ENCODE measurements at places on chromosomes 12 and 14.

DNA sequence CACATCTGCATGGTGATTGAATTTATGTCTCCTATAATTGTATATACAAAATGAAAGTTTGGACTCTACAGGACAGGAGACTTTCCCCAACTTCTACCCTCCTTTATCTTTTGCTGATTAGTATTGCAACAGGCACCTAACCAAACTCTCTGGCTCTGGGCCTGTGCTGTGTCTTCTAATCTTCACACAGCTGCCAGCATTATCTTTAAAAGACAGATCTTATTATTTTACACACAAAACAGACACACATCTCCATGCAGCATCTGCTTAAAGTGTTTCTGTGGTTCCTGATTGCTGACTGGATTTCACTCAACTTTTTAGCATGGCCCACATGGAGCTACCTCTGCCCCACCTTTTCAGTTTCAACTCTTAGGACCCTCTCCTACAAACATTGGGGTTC lies 154.9 kb upstream of the PELI2 start:
- DNase-seq: no peak

GRCh38 chr12:80041071-80041470 lies 58.3 kb upstream of the OTOGL start:
- no peak for DNase-seq

DNA sequence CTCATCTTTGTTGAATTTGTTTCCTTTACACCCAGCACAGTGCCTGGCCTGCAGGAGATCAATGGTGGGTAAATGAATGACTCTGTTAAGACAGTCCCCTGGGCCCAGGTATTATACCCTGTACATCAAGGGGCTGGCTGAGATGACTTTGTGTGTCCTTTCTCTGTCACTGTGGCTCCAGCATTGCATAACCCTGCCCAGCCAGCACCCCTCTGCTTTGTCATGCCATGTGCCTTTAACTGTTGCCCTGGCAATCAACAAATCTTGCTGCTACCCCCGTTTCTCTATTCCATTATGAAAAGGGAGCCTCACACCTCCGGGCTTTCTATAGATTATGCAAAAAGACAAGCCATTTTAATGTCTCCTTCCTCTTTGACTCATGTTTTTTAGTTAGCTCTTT lies 7.6 kb upstream of the FLVCR2 start:
- DNase-seq: no peak

- DNase-seq: no peak
Observed at GRCh38 chr14:104632781-104633180, 28.2 kb upstream of the TMEM179 start.

DNA sequence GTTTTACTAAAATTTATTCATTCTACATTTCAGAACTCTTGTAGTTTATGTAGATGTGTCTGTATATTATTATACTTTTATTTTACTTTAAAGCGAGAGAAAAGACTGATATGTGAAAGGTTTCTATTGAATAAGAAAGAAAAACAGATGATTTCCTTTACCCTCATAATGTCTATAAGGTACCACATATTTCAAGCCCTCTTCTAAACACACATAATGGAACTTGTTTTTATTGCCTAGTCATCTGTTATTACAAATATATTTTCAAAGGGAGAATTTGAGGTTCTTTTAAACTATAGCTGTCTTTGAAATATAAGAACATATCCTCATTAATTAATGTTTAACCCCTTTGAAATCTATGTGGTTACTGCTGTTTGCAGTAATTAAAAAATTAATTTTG lies 34.5 kb downstream of the NAV3 start:
- no peak for DNase-seq

- DNase-seq: peak; percentile 86
Observed at GRCh38 chr12:102675672-102676071, 195.3 kb upstream of the IGF1 start.

DNA sequence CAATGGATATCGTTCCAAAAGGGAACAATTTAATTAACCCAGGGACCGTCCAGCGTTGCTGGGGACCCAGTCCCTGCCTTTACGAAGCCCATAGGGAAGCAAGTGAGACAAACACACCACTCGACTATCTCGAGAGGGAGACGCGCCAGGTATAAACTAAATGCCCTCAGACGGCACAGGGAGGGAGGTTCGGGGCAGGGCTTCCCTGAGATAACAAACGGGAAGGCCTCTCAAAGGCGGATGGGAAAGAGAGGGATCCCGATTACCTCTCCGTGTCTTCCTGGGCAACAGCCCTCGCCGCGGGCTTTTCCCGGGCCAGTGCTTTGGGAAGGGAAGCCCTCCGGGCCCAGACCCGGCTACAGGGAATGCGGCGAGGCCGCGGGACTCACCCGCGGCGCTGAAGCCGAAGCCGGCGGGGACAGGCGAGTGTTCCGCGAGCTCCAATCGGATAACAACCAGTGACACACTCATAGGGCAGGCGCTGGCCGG lies 390 bp downstream of the BRAP start:
- DNase-seq: no peak

GRCh38 chr14:68791078-68791901 lies 1.6 kb downstream of the ZFP36L1 start:
- peak; percentile 65 for DNase-seq

DNA sequence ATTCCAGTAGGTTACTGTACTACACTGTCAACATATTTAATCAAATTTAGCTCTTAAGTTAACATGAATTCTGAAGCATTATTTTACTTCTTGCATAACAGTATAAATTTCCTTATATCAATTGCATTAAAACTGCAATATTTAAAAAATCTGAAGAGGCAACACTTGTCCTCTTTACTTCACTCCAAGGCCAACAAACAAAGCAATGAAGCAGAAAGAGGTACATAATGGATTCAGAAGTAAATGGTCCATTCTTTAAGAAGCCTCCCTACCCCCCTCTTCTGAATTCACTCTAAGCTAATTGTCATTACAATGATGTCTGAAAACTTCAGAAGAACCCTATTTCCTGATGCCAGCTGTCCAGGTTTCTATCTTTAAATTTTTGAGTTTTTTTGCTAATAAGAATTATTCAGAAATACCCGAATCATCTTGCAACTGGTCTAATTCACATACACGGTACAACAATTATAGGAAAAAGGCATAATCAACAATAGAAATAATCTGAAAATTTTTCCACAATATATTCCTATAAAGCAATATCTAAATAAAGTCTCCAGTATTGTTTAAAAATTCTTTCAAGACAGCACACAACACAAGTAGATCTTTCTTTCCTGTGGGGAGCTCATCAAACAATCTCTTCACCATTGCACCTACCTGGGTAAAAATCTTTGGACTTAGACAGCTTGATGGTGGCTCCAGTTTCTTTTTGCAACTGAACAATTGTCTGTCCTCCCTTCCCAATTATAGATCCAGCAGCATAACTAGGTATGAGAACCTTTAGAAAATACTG lies 2.9 kb downstream of the NOVA1 start:
- DNase-seq: no peak

GRCh38 chr14:61491876-61492434 lies 170.6 kb downstream of the PRKCH start:
- no peak for DNase-seq

DNA sequence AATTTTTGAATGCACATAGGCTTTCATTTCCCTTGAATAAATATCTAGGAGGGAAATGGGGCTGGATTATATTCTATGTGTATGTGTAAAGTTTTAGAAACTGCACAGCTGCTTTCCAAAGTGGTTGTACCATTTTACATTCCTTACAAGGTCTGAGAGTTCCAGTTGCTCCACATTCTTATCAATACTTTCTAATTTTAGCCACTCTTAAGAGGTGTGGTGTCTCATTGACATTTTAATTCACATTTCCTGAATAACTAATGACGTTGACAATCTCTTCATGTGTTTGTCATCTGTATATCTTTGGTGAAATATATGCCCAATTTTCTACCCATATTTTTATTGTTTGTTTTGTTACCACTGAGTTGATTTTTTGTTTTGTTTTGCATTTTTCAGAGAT lies 74.6 kb upstream of the VASH1 start:
- DNase-seq: no peak

DNA sequence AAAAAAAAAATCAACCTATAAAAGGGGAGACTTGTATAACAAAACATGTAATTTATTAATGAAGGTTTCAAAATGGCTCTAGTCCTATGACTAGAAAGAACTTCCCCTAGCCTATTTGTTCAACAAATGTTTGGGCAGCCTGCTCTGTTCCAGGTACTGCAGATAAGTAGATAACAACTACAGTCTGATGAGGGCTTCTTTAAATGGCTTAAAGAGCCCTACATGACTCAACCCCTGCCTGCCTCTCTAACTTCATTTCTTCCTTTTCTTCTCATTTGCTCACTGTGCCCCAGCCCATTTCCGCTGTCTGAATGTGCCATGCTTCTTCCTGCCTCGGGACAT lies 21.5 kb downstream of the ALDH6A1 start:
- peak; percentile 9 for DNase-seq

DNA sequence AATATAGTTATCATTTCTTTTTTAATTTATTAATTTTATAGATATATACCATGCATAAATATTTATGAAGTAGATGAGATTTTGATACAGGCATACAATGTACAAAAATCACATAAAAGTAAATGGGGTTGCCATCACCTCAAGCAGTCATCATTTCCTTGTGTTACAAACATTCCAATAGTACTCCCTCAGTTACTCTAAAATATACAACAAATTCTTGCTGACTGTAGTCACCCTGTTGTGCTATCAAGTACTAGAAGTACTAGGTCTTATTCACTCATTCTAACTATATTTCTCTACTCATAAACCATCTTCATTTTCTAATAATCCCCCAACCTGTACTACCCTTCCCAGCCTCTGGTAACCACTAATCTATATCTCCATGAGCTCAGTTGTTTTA lies 432.6 kb upstream of the SYT1 start:
- DNase-seq: peak; percentile 22

- no peak for DNase-seq
Observed at GRCh38 chr12:56951582-56952339, 5.6 kb downstream of the RDH16 start.

DNA sequence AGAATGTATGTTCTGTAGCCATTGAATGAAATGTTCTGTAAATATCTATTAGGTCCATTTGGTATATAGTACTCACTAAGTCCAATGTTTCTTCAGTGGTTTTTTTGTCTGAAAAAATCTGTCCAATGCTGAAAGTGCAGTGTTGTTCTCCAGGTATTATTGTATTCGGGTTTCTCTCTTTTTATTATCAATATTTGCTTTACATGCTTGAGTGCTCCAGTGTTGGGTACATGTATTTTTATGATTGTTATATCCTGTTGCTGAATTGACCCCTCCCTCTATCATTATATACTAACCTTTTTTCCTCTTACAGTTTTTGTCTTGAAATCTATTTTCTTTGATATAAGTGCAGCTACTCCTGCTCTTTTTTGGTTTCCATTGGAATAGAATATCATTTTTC lies 382.2 kb downstream of the CCER1 start:
- no peak for DNase-seq

GRCh38 chr14:88363644-88364043 lies 21.8 kb upstream of the SPATA7 start:
- no peak for DNase-seq

DNA sequence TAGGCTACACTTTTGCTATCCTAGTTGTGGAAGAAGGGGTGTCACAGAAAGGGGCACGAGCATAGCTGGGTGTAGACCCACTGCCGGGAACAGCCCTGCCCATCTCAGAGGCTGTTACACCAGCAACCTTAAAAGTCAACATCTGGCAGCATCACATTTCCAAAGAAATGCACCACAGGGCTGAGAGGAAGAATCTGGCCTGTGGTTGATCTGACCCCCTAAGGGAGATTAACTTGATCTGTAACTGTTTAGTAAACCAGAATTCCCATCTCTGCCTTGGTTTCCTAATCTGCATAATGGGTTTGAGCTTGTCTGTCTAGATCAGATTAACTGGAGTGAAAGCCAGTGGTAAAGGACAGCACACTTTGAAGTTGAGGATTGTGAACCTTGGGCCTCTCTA lies 1.3 kb downstream of the LRP1-AS start:
- no peak for DNase-seq

DNA sequence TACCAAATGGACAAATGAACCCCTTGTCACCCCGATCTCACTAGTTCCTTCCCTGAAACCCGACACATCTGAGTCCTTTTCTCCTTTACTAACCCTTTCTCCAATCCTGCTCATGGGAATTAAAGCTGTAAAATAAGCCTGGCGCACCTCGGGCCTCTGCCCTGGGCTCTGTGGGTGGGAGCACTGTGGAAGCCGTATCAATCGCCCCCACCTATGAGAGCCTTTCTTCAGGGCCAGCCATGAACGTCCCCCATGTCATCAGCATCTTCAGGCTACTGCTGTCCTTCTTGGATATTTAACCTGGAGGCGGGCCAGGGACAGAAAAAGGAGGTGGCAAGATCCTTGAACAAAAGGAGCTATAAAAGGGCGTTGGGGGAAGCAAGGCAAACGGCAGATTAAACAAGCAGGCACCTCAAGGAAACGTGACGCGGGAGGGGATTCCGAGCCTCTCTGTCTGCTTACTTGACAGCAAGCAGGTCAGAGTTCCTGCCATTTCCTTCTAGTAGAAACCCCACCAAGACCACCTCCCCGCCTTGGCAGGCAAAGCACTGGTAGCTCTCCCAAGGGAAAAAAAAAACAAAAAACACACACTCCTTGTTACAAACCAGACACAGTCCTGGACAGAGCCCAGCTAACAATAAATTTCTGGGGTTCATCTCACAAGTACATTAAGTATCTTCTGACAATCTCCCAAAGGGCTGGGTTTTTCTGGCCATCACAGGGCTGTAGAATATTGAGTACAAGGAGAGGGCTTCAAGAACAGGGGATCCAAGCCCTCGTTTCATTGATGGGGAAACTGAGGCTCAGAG lies 62.9 kb downstream of the DPF3 start:
- no peak for DNase-seq

DNA sequence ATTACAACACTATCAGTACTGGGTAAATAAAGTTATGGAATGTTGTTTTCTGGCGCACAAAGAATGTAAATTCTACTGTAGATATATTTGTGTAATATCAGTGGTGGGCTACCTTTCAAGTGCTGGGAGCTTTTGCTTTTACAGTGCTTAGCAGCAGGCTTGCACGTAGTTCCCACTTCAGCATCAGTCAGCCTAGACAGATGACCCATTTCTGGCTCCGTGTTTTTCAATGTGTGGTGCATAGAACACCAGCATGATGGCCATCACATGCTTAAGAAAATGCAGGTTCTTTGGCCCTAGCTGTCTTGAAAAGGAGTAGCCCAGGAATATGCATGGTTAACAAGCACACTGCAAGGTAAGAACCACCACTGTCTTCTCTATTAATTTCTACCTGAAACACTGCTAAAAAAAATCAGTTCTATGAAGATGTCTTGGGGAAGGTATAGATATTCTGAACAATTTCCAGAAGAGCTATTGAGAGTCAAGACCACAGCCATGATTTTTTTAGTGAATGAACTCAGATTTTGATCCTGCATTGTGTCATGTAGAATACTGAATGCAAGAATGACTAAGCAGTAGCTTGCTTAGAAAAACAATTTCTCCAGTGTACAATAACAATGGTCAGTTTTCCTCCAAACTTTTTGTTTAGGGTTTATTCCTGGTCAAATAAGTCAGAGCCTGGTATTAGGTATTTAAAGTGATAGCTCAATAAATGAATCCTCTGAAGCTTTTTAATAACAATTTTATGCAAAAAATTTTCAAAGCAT lies 195.7 kb downstream of the AKAP6 start:
- no peak for DNase-seq

DNA sequence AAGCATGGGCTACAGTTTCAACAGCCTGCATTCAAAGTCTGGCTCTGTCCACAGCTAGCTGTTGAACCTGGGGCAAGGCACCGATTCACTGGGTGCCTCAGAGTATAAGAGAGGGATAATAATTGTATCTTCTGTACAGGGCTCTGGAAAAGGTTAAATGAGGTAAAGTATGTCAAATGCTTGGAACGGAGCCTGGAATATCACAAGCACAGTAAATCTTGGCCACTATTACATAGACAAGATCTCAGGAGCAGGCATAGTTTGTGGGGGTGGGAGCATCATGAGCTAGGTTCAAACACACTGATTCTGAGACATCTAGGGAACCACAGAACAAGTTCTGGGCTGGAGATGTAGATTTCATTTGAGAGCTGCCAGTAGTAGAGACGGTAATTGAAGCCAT lies 203.7 kb upstream of the NUDT4 start:
- DNase-seq: peak; percentile 93
